ENCODE measurements at places on chromosomes 12 and 14.

DNA sequence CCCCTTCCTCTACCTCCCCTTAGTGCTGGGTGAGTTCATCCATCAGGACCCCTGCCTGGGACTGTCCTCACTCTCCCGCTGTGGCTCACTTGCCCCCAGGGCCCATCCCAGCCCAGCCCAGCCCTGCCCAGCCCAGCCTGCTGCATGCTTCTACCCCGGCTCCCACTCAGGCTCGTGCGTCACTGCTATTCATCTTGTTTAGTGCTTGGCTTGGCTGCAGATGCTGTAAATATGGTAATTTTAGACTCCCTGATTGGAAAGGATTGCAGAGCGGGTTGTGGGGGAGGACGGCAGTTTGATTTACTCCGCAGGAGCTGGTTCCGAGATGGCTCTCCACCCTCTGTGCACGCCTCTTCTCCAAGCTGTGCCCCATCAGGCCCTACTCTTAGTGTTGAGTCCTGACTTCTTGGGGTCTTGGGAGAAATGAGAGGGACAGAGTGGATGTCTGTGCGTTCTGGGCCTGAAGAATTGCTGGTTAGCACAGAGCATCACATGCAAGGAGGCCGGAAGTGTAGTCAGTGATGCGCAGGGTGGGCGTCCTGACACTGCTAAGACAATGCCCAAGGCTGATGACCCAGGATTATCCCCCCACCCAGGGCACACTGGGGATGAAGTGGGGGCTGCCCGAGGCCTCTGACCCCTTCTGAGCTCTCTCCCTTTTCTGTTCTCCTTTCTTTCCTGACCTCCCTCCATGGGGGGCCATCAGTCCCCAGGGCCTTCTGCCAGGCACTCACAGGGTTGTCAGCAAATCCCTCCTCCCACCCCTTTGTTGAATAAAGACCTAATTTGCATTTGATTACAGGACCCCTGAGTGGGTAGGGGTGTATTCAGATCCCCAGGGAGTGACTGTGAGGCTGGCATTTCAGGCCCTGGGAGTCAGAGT is 244.4 kb downstream of the ZFP36L1 start:
- DNase-seq, result no peak

DNA sequence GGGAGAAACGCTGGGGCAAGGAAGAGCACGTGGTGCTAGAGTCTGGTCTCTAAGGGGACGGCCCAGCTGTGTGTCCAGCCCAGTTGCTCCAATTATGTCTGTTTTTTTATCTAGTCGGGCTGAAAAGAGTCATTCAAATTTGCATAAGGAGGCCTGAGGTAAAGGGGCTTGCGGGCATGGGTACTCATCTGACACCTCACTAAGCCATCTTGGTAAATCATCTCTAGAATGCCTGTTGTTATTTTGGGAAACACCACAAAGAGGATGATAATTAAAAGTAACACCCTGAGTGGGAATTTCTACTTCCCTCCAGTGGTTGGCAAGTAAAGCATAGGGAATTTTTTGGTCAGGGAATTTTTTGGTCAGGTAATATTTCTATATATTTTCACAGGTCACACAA is 196.1 kb upstream of the ALG10B start:
- no peak for DNase-seq

DNA sequence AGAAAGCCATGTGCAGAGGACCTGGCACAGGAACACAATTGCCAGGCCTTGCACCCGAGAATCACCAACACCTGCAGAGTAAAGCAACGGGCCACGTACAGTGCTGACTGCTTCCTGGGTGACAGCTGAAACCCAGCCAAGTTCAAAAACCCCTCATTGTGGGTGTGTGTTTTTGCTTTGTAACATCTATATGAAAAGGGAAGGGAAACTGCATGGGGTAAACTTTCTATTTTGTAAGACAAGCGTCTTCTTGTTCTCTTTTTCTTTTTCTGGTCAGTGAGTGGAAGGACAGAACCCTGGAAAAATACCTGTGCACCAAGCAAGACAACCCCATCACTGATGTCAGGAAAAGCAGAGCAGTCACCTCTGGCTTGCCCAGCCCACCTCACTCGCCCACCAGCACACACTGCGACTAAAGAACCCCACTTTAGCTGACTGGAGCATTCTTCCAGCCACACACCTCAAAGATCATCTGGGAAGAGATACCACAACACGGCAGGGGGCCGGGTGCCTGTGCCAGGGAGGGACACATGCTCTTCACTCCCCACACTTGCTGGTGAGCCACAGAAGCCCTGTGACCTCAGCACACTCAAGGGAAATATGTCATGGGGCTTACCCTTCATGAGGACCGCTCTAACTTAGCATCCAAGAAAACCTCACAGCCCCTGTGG is 172.3 kb downstream of the NDUFA12 start:
- no peak for DNase-seq

- no peak for DNase-seq
Measured at GRCh38 chr14:96792591-96792990, 4.6 kb upstream of the VRK1 start.

- no peak for DNase-seq
Measured at GRCh38 chr12:69437073-69437472, 33.1 kb upstream of the FRS2 start.

DNA sequence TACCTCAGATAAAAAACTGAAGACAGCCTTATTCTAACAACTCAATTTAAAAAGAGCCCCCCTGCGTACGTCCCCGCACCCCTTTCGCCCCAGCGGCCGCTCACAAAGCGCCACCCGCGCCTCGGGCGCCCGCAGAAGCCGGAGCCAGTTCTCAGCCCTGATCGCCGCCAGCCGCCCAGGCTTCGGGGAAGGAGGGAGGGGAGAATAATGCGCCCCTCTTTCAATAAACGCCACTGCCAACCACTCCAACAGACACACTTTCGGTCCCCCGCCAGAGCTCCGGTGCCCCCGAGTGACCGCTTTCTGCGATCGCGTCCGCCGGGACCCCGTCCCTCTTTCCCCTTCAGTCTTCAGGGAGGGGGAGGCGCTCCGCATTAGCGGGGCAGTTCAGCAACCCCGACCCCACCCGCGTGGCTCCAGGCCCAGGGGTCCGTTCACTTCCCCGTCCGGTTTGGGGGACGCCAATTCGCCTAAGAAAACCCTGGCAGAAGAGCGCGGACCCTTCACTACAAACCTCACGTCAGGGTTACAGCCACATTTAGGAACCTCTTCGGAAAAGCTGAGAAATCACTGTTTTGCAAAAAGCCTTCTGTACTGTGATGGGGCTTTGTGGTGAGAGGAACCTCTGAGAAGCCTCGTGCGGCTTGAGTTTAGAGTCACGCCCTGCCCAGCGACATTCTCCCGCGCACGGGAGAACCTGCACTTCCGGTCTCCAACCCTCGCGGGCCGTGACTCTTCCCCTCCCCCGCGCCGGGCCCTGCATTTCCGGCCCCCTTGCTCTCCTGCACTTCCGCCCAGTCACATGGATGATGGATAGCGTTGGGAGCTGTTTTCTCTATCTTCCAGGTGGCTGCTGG is 18.7 kb downstream of the FOXG1 start:
- no peak for DNase-seq

DNA sequence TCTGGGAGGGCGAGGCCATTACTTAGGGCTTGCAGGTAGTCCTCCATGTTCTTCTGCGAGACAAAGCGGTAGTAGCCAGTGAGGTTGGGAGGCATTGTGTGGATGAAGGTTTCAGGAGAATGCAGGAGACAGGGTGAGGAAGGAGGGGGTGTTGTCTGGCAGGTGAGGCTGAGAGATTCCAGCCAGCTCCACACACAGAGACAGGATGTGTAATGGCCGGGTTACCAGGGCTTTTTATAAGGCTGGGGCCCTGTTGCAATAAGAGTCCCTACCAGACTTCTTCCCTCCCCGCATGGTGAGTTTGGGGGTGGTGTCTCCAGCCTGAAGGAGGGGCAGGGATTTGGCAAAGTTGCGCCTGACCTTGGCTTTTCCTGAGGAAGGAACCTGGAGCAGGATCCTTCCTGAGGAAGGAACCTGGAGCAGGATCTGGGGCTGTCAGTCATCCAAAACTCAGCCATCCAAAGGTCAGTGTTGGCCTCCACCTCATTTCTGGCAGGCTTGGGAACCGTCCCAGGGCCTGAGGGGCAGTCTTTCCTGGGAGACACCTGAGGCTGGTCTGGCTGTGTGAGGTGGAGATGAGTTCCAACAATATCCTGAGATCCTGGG is at the start of gene RBP5:
Gene RBP5, minus strand, starts transcription at position 209 of the 606 bp plus-strand sequence. Its CDS starts 114 bp downstream, at position 95.
- DNase-seq, result no peak

DNA sequence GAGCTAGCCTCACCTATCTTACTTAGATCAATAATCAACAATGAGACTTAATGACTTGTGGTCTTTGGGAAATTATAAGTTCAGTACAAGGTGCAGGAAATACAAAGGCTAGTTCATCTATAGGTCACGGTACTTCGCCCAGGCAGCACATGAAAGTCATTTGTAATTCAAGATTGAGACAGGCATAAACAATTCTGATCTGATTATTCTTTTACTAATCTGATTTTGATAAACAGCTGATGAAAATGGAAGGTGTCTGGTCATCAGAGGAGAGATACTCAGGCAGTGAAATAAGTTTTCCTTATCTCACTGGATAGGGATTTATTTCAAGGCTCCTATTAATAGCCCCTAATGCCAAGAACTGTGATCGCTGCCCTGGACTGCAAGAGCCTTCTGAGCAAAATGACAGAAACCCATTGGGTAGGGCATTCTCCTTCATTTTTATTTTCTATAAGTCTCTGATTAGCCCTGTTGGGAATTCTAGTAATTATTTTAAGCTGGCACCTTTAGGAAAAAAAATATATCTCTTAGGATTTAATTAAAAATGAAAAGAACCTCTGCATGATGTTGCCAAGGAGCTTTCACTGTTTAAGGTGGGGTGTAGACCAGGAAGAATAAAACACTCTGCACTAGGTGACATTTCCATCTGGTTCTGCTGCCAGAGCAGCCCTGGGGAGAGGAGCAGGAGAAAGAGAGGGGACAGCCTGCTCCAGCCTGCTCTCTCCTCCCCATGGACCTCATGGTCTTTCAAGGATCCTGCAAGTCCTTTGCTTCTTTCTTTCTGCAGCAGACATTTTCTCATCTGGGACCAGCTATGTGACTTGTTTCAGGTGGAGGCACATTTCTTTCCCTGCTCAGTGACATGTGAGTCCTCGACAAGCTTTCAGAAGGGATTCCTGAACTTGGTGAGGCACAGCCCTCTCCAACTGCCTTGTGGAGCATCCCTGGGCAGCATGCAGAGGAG is 44.8 kb downstream of the SSPN start:
- no peak for DNase-seq

- DNase-seq, result no peak
Measured at GRCh38 chr12:15477761-15478160, 155.5 kb downstream of the PTPRO start.

GRCh38 chr14:21256539-21257393 is 12.5 kb downstream of the HNRNPC start:
- DNase-seq, result no peak

GRCh38 chr14:63650256-63650952 is 8.7 kb upstream of the WDR89 start:
- DNase-seq, result peak; percentile 68

- DNase-seq, result no peak
Measured at GRCh38 chr12:116736962-116737773, 701 bp downstream of the SPRING1 start.

GRCh38 chr12:118704527-118705241 is 276.7 kb upstream of the SRRM4 start:
- no peak for DNase-seq

DNA sequence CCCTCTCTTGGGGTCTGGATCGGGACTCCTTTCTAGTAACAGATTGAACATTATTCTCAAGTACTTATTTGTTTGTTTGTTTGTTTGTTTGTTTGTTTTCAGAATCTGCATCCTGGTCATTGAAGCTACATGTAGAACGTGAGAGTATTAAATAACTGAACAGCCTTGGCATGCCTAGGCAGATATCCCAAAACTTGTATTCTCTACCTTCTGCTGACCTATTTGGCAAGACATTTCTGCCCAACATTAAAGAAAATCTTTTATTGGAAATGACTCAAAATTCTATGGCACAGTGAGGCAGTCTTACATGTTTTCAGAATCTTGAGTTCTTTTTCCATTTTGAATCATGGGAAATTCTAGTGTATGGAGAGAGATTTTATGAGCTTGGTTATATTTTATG is 165.1 kb upstream of the CNOT2 start:
- DNase-seq, result no peak

- DNase-seq, result no peak
Measured at GRCh38 chr12:65364046-65364445, 85.6 kb downstream of the MSRB3 start.
